ENCODE measurements at places on chromosomes 6 and 20.

- DNase-seq = peak; percentile 35
Observed at GRCh38 chr6:80607811-80608391, 501.4 kb downstream of the BCKDHB start.

- DNase-seq = peak; percentile 52
Observed at GRCh38 chr6:73675466-73676098, 20.4 kb upstream of the CD109 start.

GRCh38 chr6:28589234-28589956 is 63.7 kb downstream of the GPX5 start:
- DNase-seq = peak; percentile 45

GRCh38 chr6:170417881-170418280 is 111.3 kb downstream of the FAM120B start:
- no peak for DNase-seq

- peak; percentile 23 for DNase-seq
Observed at GRCh38 chr6:44898296-44898930, 429.7 kb upstream of the RUNX2 start.

All from hepatic stellate cell (primary cell).